ENCODE measurements at places on chromosomes 16 and 17.

GRCh38 chr16:48526058-48526957, 83.7 kb downstream of the N4BP1 start:
- DNase-seq, result no peak

GRCh38 chr17:69533481-69534234, 119.2 kb downstream of the MAP2K6 start:
- no peak for DNase-seq

GRCh38 chr16:85067024-85067423, 39.4 kb downstream of the KIAA0513 start:
- DNase-seq, result no peak

GRCh38 chr17:47935961-47936360, 5.4 kb upstream of the PNPO start:
- no peak for DNase-seq

- DNase-seq, result no peak
Measured at GRCh38 chr17:2571523-2572303, 21.7 kb upstream of the PAFAH1B1 start.

GRCh38 chr17:17648762-17649161, 32.5 kb upstream of the RAI1 start:
- no peak for DNase-seq

DNA sequence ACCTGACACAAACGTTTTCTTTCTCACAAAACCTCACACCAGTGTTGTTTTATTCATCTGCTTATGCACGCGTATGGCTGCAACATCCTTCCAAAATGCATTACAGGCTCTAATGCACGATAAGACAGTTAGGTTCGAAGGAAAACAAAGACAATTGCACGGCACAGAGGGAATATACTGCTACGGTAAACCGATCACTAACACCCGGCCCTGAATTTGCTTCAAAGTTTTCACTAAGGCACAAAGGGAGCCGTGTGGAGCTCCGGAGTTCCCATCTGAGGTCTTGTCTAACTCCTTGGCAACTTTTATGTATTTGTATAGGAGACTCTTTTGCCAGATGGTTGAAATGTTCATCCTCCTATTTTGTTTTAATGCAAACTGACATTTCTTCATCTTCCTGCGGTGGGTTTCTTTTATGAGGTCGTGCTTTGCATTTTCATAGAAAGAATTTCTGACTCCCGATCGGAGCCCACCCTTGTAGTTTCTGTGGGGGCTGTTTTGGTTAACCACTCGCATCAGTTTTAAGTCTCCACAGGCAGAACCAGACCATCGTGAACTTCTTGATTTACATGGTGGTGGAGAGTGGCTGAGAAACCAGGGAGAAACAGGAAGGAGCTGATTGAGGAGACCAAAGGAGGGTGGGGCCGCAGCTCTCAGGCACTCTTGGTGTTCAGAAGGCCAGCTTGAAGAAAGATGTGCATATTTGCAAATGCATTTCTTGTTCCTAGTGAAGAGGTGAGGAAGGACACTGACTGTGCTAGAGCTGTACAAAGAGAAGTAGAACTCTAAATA, 516.8 kb downstream of the MAF start:
- no peak for DNase-seq

- no peak for DNase-seq
Measured at GRCh38 chr16:12917653-12918052, 16.3 kb downstream of the SHISA9 start.

GRCh38 chr16:82241469-82242052, 71.5 kb upstream of the MPHOSPH6 start:
- no peak for DNase-seq

- no peak for DNase-seq
Measured at GRCh38 chr17:76519048-76519966, 18.1 kb upstream of the RHBDF2 start.

GRCh38 chr17:12187658-12188057, 167.0 kb downstream of the MAP2K4 start:
- DNase-seq, result no peak

- no peak for DNase-seq
Measured at GRCh38 chr16:74862743-74863244, 88.2 kb upstream of the FA2H start.

GRCh38 chr17:31479524-31479923, 88.0 kb downstream of the RAB11FIP4 start:
- DNase-seq, result no peak

DNA sequence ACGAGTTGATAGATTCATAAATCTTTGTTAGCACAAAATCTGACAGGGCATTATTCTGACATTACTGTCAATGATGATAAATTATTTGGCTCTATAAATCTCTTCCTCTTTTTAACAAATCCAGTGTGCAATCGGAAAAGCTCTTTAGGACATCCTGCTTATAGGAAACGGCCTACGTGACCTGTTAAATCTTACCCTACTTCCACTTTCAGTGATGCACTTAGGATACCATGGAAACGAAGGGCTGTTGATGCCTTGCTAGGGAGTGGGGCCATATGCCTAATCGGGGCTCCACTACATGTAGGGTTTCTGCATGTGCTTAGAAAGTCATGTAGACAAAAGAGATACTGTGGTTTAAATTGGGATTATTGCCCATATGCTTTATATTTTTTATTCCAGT, 27.2 kb downstream of the ZNF594 start:
- DNase-seq, result no peak

DNA sequence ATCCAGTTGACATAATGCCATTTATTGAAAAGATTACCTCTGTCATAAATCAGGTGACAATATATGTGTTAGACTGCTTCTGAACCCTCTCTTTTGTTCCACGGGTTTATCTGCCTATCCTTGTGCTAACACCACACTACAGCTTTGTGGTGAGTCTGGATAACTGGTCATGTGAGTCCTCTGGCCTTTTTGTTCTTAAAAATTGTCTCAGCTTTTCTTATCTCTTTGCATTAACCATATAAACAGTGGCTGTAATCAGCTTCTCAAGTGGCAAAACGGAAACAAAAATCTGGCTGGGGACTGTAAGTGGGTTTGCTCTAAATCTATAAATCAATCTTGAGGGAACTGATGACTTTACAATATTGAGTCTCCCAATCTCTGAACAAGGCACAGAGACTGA, 44.6 kb downstream of the STX8 start:
- DNase-seq, result no peak

- peak; percentile 56 for DNase-seq
Measured at GRCh38 chr16:57592591-57593003, 35.8 kb upstream of the ADGRG1 start.

GRCh38 chr16:4700380-4700996, 7.1 kb downstream of the NUDT16L1 start:
- no peak for DNase-seq

DNA sequence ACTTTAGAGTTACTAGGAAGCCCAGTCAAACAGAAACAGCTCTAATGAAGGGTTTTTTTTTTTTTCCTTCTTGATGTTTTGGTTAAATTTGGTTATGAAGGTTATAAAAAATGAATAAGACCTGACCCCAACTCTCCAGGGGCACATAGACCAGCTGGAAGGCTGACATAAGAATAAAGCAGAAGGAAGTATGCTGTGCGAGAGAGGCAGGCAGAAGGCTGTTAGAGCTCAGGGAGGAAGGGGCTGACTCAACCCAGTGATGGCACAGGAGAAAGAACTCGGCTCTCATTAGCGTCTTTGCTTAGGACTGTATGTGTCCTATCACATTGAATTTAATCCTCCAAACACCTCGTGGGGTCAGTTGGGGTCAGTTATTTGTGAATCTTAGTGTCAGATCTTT, 474.6 kb downstream of the PMP22 start:
- DNase-seq, result no peak

DNA sequence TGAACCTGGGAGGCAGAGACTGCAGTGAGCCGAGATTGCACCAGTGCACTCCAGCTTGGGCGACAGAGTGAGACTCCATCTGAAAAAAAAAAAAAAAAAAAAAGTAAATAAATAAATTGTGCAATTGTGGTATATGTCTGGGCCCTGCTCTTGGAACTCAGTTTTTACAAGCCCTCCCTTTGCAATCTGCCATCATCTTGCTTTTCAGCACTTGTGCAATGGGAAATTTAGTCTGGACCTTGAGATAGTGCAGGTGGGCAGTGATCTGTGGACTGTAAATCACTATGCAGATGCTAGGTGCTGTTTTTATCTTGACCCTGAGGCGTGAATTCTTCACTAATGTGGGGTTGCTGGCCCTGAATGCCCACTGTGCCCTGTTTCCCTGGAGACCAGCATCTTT, 6.5 kb upstream of the RAP1GAP2 start:
- no peak for DNase-seq

DNA sequence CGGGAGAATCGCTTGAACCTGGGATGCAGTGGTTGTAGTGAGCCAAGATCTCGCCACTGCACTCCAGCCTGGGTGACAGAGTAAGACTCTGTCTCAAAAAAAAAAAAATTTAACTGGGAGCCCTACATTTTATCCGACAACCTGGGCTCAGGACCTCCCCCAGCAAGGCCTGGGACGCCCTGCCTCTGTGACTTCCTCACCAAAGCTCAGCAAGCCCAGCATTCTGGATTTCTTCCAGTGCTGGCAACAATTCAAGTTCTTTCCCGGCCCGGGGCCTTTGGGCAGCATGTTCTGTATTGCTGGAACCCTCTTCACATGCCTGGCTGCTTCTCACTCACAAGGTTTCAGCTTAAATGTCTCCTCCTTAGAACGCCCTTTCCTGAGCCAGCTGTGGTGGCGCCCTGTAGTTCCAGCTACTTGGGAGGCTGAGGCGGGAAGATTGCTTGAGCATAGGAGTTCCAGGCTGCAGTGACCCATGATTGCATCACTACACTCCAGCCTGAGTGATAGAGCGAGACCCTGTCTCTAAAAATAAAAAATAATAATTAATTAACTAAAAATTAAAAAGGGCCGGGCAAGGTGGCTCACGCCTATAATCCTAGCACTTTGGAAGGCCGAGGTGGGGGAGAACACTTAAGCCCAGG, 15.9 kb upstream of the MEIOB start:
- no peak for DNase-seq

GRCh38 chr17:4947411-4948165, 742 bp downstream of the PFN1 start:
- peak; percentile 73 for DNase-seq

DNA sequence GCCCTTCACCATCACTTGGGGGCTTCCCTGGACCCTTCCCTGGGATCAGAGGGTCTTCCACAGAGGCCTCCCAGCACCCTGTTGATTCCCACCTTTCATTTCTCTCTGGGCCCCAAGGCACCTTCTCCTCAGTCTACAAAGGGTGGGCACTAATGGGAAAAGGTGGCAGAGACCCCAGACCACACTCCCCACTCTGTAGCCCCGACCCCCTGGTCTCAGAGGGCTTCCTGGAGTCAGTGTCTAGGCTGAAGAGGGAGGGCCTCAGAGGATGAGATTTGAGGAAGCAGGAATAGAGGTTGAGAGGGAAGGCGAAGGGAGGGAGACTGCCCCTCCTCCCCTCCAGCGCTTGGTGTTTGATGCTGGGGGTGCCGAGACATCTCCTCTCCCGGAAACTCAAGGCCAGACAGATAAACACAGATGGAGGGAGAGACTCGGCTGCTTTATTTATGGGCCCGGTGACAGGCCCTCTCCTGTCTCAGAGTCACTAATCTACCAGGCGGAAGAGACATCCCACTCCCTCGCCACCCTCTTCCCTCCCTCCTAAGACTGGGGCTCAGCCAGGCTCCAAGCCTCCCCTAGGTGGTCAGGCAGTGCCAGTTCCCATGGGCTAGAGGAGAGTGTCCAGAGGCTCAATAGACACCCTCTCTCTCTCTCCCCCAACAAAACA, 18.5 kb upstream of the SP2 start:
- no peak for DNase-seq

- no peak for DNase-seq
Measured at GRCh38 chr16:84069540-84069939, 26.9 kb upstream of the SLC38A8 start.

- DNase-seq, result peak; percentile 73
Measured at GRCh38 chr16:57277586-57277985, 6.9 kb downstream of the PLLP start.

DNA sequence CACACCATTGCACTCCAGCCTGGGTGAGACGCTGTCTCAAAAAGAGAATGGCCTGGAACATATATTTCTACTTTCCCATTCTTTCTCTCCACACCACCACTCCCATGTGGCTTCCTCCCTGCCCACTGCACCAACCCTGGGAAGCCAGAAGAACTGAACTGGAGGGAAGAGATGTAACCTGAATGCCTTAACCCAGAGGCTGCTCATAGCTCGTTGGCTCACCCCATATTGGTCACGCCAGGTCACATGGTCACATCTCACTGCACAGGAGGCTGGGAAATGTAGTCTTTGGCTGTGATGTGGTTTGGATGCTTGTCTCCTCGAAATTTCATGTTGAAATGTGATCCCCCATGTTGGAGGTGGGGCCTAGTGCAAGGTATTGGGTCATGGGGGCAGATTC, 5.9 kb upstream of the DNAH17 start:
- DNase-seq, result no peak

DNA sequence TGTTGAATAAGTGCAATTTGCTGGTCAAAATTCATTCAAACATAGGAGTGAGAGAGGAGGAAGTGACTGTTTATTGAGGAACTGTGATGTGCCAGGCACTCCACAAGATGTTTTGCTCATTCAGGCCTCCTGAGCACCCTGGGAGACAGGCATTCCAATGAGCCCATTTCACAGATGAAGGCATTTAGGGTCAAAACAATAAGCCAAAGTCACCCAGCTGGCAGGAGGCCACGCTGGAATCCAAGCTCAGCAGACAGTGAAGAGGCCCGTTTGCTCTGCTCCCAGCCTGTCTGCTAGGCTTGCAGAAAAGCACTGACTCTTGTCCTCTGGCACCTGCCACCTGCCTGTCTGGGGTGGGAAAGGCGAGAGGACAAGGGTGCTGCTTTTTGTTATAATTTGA, 10.1 kb upstream of the SLC25A39 start:
- no peak for DNase-seq

DNA sequence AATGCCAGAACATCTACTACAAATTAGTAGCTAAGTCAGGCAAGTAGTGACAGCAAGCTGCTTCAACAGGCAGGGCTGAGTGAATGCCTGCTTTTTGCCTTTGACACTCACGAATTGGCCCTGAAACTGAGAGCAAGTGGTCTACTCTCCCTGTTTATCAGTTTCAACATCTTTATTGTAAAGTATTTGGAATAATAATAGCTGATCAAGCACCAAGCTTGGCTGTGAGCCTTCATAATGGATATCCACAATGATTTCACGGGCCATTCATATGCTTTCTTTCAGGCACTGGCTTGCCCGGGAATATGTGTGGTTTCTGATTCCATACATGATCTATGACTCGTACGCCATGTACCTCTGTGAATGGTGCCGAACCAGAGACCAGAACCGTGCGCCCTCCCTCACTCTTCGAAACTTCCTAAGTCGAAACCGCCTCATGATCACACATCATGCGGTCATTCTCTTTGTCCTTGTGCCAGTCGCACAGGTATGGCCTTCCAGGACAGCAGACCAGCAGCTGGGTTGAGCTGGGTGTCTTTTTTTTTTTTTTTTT, 5.2 kb downstream of the TLCD3A start:
- DNase-seq, result no peak
